ENCODE measurements at places on chromosomes 1 and 21.

DNA sequence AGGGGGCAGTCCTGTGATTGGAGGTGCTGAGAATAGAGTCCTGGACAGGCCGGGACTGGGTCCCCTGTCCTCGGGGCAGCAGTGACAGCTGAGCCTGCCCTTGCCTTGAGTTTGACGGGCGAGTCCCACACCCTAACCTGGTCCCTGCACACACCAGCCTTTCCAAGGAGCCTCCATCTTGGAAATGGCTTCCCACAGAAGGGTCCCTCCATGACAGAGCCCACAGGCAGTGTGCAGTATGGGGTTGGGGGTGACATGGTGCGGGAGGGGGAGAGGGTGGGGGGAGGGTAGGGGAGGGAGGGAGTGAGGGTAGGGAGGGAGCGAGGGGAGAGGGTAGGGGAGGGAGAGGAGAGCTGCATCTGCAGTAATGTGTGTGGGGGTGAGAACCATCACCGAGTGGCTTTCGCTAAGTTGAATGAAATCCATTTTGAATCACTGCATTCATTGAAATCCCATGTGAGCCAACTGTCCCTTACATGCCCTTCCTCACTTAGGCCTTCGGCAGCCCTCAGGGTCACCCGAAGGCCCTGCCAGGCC is 10.1 kb upstream of the TMEM52 start:
- no peak for DNase-seq

GRCh38 chr1:244197851-244198375 is 146.8 kb downstream of the ZBTB18 start:
- no peak for DNase-seq

GRCh38 chr1:168227620-168228019 is 1.8 kb downstream of the SFT2D2 start:
- peak; percentile 17 for DNase-seq

GRCh38 chr1:178751046-178751445 is 26.0 kb downstream of the RALGPS2 start:
- no peak for DNase-seq

GRCh38 chr1:70355920-70356319 is 1.4 kb upstream of the ANKRD13C start:
- no peak for DNase-seq

- no peak for DNase-seq
Observed at GRCh38 chr21:33428669-33429068, 25.5 kb downstream of the IFNGR2 start.

GRCh38 chr1:6392809-6393399 is 663 bp downstream of the ACOT7 start:
- no peak for DNase-seq
